ENCODE measurements at places on chromosomes 12 and 14. TPM values are rescaled to one million over a fixed set of nuclear protein-coding genes. Genes with fewer than 3 reads are reported as not detected.

FAM181A gene
- not detected for total RNA-seq

GRCh38 chr14:104169005-104169698, 30.8 kb downstream of the KIF26A start:
- no peak overlapping the region for H3K27ac ChIP-seq
- no peak for DNase-seq
- no peaks in the 10 kb centered on the region for H3K36me3 ChIP-seq
- H3K27me3 ChIP-seq, result no peaks in the 10 kb centered on the region
- no peak overlapping the region for H3K4me3 ChIP-seq

DNA sequence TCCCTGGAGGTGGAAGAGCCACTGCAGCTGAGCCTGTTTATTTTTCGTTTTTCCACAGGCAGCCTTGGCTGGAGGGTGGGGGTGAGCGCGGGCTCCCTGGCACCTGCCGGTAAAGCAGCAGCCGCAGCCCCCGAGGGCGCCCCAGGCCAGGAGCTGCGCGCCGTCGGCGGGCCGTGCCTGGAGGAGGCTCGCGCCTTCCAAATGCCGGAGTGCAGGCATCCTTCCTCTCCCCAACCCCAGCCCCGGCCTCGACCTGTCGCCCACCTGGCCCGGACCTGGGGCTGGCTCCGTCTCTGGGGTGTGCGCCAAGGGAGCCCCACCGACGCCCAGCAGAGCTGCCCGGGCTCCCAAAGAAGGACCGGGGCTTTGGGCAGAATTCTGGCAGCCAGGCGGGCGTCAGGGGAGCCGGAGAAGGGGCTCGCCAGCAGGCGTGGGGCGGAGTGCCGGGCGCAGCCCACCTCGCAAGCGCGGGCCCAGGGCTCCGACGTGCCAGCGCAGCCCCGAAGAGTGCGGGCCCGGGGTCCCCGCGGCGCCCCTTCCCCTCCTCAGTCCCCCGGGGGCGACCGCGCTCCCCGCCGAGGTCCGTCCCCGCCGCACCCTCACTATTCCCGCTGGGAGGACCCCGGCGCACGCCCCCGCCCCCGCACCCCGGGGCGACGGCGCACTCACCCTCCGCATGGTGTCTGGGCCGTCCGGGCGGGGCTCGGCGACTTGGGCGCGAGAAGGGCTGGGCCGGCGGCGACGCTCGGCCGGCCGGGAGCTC, 130.3 kb downstream of the NDUFA12 start:
- peaks cover 25% of the 10 kb centered on the region for H3K4me1 ChIP-seq
- peaks cover 72% of the 10 kb centered on the region for H3K27me3 ChIP-seq
- no peaks in the 10 kb centered on the region for H3K36me3 ChIP-seq

GRCh38 chr14:68663385-68664076, 129.3 kb downstream of the ZFP36L1 start:
- H3K27ac ChIP-seq, result peak overlapping the region; percentile 69
- H3K4me3 ChIP-seq, result peak overlapping the region; percentile 61
- H3K27me3 ChIP-seq, result peaks cover 6% of the 10 kb centered on the region
- peaks cover 58% of the 10 kb centered on the region for H3K4me1 ChIP-seq
- H3K36me3 ChIP-seq, result peaks cover 2% of the 10 kb centered on the region

DNA sequence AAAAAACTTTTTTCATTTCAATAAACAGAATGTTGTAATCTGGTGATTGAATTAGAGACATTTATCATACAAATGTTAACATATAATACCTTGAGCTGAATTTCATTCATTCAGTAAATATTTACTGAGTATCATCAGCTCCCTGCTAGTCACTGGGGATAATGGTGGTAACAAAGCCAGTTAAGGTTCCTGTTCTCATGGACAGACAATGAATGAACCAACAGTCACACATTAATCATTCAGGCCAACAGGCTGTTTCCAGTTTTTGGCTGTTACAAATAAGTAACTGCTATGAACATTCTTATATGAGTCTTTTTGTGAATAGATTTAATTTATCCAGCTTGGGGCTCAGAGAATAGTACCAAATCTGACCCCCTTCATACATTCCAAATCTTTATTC, 13.5 kb downstream of the EXD2 start:
- no peaks in the 10 kb centered on the region for H3K27me3 ChIP-seq
- H3K27ac ChIP-seq, result no peak overlapping the region
- no peak overlapping the region for H3K4me3 ChIP-seq
- DNase-seq, result no peak
- no peaks in the 10 kb centered on the region for H3K4me1 ChIP-seq

DNA sequence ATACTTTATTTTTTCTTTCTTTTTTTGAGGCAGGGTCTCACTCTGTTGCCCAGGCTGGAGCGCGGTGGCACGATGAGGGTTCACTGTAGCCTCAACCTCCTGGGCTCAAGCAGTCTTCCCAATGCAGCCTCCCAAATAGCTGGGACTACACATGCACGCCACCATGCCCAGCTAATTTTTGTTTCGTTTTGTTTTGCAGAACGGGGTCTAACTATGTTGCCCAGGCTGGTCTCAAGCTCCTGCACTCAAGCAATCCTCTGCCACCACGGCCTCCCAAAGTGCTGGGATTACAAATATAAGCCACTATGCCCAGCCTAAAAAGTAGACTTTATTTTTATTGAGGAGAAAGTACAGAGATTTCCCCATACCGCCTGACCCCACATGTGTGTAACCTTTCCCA, 4.7 kb upstream of the MSI1 start:
- peaks cover 2% of the 10 kb centered on the region for H3K36me3 ChIP-seq
- H3K4me1 ChIP-seq, result peaks cover 10% of the 10 kb centered on the region
- peaks cover 68% of the 10 kb centered on the region for H3K27me3 ChIP-seq
- no peak overlapping the region for H3K4me3 ChIP-seq
- no peak for DNase-seq
- no peak overlapping the region for H3K27ac ChIP-seq

DNA sequence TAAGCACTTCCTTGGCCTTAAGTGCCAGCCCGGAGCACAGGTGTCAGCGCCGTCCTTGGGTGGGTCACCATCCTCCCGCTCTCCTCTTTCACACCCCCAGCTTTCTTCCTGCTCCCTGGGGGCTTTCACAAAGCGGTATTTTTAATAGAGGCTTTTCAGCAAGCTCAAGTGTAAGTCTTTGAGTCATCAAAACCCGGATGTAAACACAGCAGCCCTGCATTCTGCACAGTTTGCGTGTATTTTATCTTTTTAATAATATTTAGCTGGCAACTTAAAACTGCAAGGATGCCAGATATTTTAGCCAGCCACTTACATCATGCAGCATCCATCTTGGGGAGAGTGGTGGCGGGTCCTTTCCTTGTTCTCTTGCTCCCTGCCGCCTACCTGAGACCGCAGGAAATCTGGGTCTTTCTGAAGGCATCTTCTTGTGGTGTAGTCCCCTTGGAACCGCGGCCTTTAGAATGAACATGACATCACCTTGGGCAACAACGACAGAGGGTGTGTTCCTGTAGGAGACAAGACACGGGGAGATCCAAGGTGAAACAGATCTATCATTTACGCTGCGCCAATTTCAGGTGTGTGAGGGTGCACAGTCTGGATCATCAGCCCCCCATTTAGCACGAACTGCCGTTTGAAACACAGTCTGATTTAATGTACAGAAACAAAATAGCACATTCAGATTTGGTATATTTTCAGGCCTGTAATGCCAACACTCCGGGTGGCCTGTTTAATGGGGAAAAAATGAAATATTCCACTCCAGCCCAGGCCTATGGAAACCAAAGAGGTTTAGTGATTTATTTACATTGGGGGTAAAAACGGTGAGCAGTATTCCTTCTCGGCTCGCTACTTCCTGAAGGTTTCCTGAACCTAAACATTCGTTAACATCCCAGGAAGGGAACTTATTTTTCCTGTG, 12.5 kb upstream of the IRF2BPL start:
- H3K27me3 ChIP-seq, result no peaks in the 10 kb centered on the region
- peak overlapping the region; percentile 97 for H3K27ac ChIP-seq
- no peaks in the 10 kb centered on the region for H3K36me3 ChIP-seq
- H3K4me3 ChIP-seq, result peak overlapping the region; percentile 94
- peak; percentile 52 for DNase-seq
- peaks cover 95% of the 10 kb centered on the region for H3K4me1 ChIP-seq

Measured in activated T-cell treated with anti-CD3 and anti-CD28 coated beads, Interleukin-2, amount 50 U/mL, for 72 hours (primary cell).